ENCODE measurements at places on chromosomes 3 and 15.

- no peak for DNase-seq
Measured at GRCh38 chr15:52520421-52520820, 8.3 kb downstream of the MYO5A start.

- no peak for DNase-seq
Measured at GRCh38 chr3:193660171-193660570, 67.2 kb downstream of the OPA1 start.

DNA sequence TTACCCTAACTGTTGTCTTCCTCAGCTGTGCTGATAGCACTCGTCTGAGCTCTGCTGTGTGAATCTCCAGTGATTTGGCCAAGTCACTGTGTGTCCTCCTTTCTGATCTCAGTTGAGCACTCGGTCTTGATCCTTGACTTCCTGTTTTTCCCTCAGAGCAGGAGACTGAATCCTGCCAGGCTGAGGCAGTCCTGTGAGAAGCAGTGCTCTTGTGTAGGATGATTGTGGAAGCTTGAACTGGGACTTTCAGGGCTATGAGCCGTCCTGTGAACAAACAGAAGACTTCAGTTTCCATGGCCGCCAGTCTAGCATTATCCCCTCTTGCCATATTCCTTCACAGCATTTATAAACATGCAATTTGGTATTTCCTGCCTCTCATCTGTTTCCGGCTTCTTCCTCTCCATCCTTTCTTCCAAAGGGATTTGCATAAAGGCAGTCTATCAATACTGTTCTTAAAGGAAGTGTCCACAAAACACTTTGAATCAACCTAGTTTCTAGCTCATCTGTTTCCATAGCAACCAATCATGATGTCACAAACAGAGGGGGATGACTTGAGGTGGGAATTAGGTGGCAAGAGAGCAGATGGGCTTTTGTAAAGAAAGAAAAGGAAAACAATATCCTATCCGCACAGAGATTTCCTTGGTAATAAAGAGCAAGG, 237.2 kb downstream of the AGBL1 start:
- no peak for DNase-seq

GRCh38 chr3:40309418-40309924, at the start of gene EIF1B:
TSS of gene EIF1B (plus strand) at chr3:40309707. CDS start at chr3:40309942, 235 bp downstream.
- peak; percentile 96 for DNase-seq

GRCh38 chr15:69749797-69750196, 297.2 kb downstream of the RPLP1 start:
- DNase-seq, result peak; percentile 13

DNA sequence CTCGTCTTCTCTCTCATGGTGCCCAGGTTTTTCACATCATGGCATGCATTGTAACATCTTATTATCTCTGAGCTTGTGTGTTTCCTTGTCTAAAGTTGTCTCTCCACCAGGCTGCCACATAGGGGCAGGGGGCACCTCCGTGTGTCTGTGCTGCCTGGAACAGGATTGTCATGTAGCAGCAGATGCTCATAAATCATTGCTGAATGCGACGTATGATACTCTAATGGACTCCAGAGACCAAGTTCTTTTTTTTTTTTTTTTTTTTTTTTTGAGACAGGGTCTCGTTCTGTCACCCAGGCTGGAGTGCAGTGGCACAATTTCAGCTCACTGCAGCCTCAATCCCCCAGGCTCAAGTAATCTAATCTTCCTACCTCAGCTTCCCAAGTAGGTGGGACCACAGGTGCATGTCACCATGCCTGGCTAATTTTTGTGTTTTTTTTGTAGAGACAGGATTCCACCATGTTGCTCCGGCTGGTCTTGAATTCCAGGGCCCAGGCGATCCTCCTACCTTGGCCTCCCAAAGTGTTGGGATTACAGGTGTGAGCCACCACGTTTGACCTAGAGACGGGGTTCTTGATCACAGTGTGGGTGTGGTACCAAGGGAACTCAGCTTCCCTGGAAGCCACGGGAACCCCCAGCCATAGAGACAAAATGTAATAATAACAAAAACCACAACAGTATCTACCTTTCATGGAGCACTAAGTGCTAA, 4.7 kb upstream of the DNASE1L3 start:
- peak; percentile 23 for DNase-seq

GRCh38 chr3:165103616-165104015, 25.3 kb upstream of the SI start:
- DNase-seq, result peak; percentile 5

DNA sequence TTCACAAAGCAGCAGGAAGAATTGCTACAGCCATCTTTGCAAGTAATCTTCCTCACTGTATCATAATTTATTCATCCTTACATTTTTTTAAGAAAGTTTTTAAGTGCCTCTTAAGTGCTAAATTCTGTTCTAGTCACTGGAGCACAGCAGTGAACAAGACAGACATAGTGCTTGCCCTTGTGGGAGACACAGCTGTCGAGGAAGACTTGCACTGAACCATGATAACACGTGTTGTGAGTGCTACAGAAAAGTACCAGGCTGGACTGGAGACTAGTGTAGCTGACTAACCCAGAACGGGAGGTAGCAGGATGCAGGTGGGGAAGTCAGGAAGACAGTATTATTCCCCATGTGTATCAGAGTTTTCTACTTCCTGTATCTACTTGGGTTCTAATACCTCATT, 300.6 kb downstream of the TBL1XR1 start:
- no peak for DNase-seq

GRCh38 chr3:55061720-55062034, 133.8 kb upstream of the LRTM1 start:
- DNase-seq, result no peak

DNA sequence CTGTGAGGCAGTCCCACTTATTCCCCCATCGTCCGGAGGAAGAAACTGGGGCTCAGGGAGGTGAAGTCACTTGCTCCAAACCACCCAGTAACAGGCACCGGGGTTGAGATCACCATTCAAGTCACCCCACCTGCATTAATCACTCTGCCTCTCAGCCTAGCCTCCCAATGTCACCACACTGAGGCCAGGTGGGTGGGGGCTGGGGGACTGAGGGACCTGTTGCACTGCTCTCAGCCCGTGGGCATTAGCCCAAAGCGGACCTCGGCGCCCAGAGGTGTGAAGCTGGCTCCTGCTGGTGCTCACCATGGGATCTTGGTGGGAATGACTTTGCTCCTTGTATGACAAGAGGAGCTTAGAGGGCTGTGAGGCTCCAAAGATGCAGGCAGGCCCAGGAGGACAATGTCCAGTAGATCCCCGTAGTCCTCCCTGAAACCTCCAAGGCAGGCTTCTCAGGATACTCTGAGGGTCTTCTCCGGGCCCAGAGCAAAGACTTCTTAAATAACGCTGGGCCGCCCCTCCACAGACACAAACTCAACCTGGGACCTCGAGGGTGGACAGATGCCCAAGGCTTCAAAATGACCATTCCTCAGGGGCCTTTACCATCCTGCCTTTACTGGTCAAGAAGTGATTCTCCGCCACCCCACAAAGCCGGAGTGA, 1.7 kb downstream of the NT5DC2 start:
- no peak for DNase-seq

DNA sequence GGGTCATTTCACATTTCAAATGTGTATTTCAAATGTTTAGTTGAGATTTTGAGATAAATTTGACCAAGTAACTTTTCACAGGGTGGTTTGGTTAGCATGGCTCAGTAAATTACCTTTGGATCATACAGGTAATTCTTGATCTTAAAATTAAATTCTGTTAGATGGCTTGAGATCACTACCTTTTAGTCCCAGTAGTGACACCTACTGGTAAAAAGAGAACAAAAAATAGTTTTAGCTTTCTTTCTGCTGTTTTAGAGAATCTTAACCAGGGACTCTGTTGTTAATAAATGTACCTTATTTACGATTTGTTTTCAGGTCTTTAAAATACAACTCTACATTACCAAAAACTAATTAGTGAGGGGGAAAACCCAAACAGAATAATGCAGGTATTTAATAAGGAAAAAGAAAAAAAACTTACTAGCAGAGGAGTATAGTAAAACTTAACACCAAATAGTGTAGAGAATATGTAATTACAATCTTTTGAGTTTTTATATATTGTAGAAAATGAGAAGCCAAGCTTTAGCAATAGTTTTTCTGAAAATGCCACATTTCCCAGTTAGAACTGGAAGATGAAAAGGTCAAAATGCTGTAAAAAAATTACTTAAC, 620.3 kb upstream of the AGTR1 start:
- DNase-seq, result peak; percentile 18

DNA sequence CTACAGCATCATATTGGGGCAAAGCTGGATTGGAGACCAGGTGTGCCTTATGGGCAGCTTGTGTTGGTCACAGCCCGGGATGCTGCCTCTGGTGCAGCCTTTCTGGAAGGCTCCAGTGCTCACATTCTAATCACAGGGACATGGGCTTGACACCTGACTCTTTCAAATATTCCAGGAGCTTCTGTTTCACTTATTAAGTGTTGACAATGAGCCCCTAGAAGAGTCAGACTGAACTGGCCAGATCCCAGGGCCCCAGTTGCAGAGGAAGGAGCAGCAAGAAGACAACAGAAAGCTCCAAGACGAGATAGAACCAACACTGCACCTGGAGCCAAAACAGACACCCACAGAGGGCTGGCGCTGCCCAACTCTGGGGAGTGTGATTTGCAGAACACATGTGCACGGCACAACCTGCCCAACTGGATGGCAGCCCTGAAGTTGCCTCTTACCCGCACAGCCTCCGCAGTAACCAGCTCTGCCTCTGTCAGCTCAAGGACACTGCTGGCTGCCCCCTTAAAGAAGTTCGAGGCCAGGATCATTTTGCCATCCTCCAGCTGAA, 30.3 kb downstream of the ALDH1L1 start:
- DNase-seq, result no peak

GRCh38 chr3:170076715-170077238, 39.0 kb downstream of the GPR160 start:
- no peak for DNase-seq

- DNase-seq, result peak; percentile 10
Measured at GRCh38 chr15:44719293-44719999, 8.1 kb downstream of the B2M start.

DNA sequence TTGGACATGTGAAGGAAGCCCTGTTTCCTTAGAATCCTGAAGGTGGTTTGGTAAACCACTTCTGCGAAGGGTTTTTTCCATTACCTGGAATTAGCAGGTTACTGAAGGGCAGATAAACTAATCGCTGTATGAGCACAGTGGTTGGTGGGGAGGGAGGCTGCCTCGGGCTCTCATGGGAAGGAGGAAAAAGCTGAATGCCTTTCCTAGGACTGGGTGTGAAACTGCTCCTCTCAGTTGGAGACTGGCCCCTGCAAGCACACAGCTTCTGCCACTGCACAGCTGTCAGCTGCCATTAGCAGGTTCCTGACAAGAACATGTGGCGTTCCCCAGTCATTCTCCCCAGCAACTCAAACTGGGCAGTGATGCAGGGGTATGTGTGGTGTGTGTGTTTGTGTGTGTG, 376.3 kb downstream of the GAP43 start:
- DNase-seq, result peak; percentile 87

DNA sequence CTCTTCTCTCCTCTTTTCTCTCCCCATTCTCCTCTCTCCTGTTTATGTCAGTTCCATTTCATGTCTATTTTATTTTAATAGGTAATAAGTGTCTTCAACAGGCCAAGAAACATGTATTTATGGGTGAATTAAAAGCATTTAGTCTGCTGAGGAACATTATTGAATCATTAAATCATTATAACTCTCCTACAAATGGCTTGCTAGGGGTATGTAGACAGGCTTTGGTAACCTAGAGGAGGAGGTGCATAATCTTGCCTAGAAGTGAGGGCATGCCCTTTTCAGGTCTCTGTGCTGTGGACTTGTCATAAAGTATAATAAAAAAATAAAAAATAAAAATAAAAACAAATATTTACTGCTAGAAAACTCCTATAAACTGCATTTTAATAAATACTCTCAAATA, 88.9 kb upstream of the SNTN start:
- DNase-seq, result no peak

DNA sequence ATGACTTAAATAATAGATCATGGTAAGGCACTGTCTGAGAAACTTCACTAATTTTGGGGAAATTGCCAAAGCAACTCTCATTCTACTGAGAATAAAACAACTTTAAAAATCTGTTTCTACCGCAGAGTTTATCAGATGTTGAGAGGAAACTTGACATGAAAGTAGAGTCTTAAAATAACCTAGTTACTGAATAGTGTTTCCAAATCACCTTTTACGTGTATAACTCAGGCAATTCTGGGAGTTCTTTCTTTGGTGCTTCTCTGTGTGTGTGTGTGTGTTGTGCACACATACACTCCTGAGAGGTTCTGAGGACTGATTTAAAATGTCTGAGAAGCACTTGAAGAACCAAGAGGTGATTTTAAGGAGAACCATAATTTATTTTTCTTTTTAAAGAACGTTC, 236.6 kb downstream of the SV2B start:
- no peak for DNase-seq

DNA sequence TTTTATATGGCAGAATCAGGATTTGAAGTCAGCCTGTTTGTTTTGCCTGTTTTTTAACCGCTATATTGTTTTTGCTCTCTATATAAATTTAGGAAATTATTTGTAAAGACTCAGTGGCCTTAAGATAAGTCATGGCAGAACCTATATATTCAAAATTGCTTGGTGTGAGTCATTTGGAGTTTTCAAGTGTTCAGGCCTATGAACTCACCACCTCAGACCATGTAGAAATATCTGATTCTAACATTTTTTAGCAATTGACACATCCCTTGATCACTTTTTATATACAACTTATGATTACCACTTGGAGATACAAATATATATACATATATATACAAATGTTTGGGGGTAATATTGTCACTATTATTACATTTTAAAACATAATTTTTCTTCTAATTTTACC, 95.7 kb downstream of the VGLL3 start:
- DNase-seq, result no peak

GRCh38 chr3:128707928-128708494, 18.0 kb upstream of the RAB7A start:
- DNase-seq, result no peak

DNA sequence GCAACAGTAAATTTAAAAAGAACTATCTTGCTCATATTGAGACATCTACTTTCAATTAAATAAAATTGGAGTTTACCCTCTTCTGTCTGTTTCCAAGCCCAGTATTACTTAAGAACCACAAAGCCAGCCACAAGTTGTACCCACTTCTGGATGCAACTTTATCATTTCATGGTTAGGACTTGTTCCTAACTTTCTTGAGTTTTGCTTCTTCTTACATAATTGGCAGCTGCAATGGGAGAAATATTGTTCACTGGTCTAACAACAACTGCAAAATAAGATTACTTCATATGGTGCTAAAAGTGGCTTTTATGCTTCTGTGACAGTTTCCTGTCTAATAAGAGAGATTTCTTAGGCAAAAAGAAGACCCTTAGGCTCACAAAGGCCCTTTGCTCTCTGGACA, 240.6 kb downstream of the OTOL1 start:
- DNase-seq, result no peak
